ENCODE measurements at places on chromosomes 2 and 18.

- DNase-seq = no peak
These were observed 144.7 kb downstream of the RNF144A start for GRCh38 chr2:7061921-7062320.

- DNase-seq = no peak
These were observed 605 bp downstream of the C2orf68 start for GRCh38 chr2:85611217-85611704.

- no peak for DNase-seq
These were observed 236.8 kb downstream of the EPHA4 start for GRCh38 chr2:221335219-221335752.

GRCh38 chr2:217076657-217077232 is 216.9 kb upstream of the TNP1 start:
- DNase-seq = no peak

DNA sequence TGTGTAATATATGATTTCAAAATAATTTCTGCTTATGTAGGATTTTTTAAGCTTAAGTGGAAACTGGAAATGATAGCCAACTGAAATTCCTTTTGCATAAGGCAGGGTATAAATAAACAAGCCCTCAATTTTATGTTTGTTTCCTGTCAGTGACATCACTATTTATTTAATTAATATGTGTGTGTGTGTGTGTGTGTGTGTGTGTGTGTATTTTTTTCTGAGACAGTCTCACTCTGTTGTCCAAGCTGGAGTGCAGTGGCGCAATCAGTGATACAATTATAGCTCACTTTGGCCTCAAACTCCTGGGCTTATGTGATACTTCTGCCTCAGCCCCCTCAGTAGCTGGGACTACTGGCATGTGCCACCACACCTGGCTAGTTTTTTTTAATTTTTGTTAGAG is 29.3 kb upstream of the CYP20A1 start:
- no peak for DNase-seq

- DNase-seq = no peak
These were observed 43.0 kb upstream of the ZNF804A start for GRCh38 chr2:184555352-184555751.

GRCh38 chr2:68251855-68252399 is 405 bp downstream of the PPP3R1 start:
- peak; percentile 48 for DNase-seq

DNA sequence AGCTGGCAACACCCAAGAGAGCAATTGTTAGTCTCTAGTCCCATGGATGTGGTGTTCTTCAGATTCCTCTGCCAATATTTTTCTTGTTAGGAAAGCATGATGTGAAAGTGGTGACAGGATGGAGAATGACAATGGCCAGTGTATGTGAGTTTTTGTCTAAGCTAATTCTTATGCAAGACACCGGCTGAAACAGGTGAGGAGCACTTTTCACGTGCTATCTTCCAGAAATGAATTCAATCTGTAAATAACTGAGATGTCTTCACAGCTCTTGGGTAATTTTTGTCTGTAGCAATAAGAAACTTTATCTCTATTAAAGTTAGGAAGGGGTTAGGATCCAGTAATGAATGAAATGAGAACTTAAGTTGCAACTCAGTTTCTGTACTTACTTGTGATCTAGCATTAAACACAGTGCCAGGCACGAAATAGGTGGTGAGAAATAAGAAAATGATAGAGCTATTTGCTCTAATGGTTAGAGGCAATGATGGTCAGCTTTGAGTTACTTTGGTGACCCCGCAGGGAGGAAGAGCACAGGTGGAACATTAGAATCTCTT is 676 bp upstream of the AGPS start:
- no peak for DNase-seq

DNA sequence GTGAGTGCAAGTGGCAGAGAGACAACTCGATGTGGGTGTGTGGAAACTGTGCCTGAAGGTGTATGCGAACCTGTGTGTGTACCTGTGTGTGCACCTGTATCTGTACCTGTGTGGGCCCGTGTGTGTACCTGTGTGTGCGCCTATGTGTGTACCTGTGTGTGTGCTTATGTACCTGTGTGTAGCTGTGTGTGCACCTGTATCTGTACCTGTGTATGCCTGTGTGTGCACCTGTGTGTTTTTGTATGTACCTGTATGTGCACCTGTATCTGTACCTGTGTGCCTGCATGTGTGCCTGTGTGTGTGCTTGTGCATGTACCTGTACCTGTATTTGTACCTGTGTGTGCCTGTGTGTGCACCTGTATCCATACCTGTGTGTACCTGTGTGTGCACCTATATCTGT is 150.6 kb downstream of the MYT1L start:
- no peak for DNase-seq

- no peak for DNase-seq
These were observed 12.3 kb downstream of the KCTD1 start for GRCh38 chr18:26536032-26536431.

DNA sequence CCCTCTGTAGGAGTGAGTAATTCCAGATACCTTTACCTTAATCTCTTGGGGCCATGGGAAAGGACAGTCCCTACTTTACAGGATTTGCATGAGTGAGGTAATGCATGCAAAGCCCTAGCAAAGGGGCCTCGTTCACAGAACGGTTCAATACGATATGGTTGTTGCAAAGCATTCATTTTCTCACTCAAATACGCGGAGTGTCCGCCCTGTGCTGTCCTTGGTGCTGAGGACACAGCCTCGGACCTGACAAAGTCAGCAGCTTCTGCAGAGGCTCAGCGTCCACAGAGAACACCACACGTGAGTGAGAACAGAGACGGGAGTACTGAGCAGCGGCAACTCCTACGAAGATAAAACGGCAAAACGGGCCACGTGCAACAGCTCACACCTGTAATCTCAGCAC is 125.7 kb downstream of the EIPR1 start:
- no peak for DNase-seq

- no peak for DNase-seq
These were observed 146.5 kb downstream of the NCKAP5 start for GRCh38 chr2:133421516-133422324.

- DNase-seq = no peak
These were observed 7.0 kb downstream of the HJURP start for GRCh38 chr2:233847248-233847898.

- no peak for DNase-seq
These were observed 29.6 kb downstream of the SH3BP4 start for GRCh38 chr2:234981197-234982095.

DNA sequence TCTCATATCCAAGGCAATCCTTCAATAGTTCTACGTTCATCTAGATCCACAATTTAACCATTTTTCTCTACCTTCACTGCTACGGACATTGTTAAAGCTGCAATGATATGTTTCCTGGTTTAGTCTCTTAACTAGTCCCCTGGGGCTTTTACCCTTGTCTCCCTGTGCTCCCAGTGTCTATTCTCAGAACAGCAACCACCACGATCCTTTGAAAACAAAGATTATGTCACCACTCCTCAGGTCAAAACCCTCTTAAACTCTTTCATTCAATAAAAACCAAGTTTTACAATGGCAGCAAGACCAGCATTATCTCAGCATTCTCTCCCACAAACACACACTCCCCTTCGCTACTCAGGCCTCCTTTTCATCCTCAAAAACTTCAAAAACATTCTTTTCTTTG is 298.2 kb upstream of the CHST9 start:
- no peak for DNase-seq

DNA sequence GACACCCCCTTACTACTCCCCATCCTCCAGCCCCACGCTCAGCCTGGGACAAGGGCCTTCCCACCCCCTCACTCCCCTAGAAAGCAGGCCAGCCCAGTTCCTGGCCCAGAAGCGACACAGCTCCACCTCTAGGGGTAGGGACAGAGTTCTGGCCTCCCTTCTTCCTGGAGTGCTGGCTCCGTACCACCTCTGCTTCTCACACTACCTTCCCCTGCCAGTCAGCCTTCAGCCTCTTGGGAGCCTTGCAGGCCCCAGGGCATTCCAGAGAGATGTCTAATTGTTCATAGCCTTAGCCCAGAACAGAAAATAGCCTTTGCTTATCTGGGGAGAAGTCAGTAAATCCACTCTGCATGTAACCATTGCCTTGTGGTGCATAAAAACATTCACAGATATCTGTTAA is 13.1 kb upstream of the CATIP start:
- DNase-seq = no peak

DNA sequence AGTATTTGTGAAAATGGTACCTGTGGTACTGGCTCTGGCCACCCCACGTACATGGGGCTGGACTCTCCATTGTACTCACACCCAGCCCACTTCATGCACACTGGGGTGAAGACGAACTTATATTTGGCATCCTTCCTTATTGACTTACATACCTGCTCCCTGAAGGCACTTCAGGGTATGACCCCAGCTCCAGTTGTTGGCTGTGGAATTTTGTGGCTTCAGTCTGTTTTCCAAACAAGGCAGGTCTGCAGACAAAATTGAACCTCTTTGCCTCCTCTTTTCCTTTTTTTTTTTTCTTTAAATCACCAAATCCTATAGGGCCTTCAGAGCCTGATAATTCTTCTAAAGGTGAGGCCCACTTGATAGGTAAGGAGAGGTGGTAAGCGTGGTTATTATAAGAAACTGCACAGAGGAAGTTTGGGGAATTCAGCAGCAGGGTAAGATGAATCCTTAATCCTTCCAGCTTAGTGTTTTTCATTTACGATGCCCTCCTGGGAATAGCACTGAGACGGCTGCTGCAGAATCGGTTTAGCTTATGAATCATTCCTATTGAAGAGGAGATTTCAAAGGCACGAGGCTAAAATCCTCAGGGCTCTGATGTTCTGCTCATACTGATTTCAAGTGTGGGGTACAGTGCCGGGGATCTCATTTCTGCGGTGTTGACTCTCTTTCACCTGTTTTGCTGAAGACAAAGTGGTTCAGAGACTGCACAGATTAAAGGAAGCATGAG is 55.2 kb downstream of the KIF5C start:
- DNase-seq = no peak

DNA sequence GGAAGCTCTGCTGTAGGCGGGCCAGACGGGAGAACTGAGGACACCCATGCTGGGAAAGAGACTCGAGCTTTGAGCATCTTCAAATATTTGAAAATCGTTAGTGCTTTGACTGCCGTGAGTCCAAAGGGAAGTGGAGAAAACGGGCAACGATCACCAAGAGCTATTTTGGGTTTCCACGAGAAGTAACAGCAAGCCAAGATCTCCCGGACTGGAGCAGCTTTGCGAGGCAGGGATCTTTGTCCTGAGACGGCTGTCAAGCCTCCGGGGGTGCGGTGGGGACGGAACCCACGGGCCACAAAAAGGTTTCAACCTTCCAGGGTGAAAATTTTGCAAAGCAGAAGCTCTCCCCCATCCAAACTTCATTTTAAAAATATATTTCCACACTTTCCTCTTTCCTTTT is 195.8 kb downstream of the NDUFA10 start:
- DNase-seq = peak; percentile 6

GRCh38 chr18:42807887-42808286 is 307.6 kb downstream of the RIT2 start:
- no peak for DNase-seq

DNA sequence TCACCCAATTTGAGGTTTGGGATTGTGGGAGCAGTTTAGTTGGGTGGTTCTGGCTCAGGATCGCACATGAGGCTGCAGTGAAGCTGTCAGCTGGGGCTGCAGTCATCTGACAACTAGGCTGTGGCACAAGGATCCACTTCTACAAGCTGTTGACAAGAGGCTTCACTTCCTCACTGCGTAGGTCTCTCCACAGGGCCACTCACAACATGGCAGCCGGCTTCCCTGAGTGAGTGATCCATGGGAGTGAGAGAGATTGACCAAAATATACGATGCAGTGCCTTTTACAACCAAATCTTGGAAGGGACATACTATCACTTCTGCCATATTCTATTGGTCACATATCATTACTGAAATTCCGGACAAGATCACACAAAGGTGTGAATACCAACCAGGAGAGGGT is 187.5 kb downstream of the DLGAP1 start:
- no peak for DNase-seq
